ENCODE measurements at places on chromosomes 16 and 17.

- DNase-seq, result no peak
These were observed 21.5 kb downstream of the PRCD start for GRCh38 chr17:76561332-76561731.

DNA sequence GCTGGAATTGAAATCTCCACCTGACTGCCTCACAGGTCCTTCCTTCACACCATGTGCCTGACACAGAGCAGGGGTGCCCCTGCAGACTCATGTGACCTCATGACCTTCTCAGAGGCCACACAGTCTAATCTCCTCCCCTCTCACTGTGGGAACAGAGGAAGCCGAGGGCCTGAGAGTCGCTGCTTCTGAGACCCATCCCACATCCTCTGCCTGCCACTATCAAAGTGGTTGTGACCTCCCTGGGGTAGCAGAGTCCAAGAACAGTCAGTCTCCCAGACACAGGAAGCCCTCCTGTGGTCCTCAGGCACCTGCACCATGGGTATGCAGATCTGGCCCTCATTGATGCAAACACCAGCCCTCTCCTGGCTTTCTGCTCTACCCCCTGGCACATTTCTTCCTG lies 78.5 kb downstream of the RAB11FIP4 start:
- DNase-seq, result no peak

GRCh38 chr16:59090541-59090940 lies 356.4 kb upstream of the GOT2 start:
- no peak for DNase-seq

DNA sequence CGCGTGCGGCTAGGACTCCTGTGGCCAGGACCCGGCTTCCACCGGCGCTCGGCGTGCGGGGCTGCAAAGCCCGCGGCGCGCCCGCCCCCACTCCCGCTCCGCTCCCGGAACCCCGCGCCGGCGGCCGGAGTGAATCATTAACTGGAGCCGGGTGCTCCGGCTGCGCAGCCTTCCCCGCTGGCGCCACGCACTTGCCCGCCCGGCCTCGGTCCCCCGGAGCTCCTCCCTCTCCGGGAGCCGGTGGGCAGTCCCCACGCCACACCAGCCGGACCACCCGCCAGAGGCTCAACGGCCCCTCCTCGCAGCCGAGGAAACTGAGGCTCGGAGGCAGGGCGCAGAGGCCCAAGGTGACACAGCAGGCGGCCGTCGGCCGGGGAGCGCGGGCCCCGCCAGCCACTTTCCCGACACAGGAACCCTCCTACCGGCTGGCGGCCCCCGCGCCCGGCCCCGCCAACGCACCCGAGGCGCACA lies 580 bp downstream of the BCAR1 start:
- peak; percentile 7 for DNase-seq

DNA sequence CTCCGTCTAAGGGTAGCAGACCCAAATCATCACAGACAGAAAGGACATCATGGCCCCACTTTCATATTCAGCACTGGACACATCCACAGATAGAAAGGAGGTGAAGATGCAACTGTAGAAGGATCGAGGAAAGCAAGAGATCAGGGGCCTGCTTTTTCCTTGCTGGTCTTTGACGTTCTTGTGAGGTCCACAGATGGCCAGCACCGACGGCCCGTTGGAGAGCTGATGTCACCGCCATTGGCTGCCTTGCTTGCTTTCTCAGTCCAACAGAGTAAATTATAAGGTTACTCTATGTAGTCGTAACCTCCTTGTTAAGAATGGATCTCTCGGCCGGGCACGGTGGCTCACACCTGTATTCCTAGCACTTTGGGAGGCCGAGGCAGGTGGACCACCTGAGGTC lies 5.1 kb upstream of the RBFOX3 start:
- no peak for DNase-seq

- DNase-seq, result no peak
These were observed 373.7 kb upstream of the SALL1 start for GRCh38 chr16:51524555-51525373.

- peak; percentile 70 for DNase-seq
These were observed 923 bp downstream of the GDPD3 start for GRCh38 chr16:30112197-30113030.

- DNase-seq, result peak; percentile 70
These were observed 19.0 kb downstream of the CENPX start for GRCh38 chr17:82003411-82004381.

DNA sequence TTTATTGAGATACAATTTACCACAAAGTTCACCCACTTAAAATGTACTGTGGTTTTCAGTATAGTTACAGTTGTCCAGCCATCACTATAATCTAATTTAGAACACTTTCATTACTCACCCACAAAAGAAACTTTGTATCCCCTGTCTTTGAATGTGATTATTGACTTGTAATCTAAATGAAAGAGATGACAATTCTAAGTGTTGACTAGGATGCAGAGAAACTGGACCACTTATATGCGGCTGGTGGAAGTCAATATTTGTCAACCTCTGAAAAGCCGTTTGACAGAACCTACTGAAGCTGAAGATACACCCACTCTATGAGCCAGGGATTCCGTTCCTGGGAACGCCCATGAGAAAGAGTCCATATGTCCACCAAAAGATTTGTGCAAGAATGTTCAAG lies 36.8 kb downstream of the TEKT5 start:
- no peak for DNase-seq

- DNase-seq, result no peak
These were observed 1.9 kb downstream of the NOD2 start for GRCh38 chr16:50695017-50696000.

GRCh38 chr16:50268352-50268751 lies 2.0 kb downstream of the ADCY7 start:
- DNase-seq, result no peak

- DNase-seq, result no peak
These were observed 8.7 kb downstream of the TMEM235 start for GRCh38 chr17:78240012-78240655.

GRCh38 chr17:9537177-9537776 lies 38.3 kb downstream of the STX8 start:
- DNase-seq, result no peak

Measured in activated naive CD4-positive, alpha-beta T cell treated with Interleukin-2 at 50 U/mL for 16 hours (primary cell).